Effector CD8-positive, alpha-beta T cell (primary cell): ENCODE measurements at places on chromosomes 2 and 18.

- no peak for DNase-seq
Observed at GRCh38 chr18:48724939-48725338, 186.1 kb downstream of the CTIF start.

GRCh38 chr2:181627545-181627944, 29.4 kb downstream of the CERKL start:
- no peak for DNase-seq

DNA sequence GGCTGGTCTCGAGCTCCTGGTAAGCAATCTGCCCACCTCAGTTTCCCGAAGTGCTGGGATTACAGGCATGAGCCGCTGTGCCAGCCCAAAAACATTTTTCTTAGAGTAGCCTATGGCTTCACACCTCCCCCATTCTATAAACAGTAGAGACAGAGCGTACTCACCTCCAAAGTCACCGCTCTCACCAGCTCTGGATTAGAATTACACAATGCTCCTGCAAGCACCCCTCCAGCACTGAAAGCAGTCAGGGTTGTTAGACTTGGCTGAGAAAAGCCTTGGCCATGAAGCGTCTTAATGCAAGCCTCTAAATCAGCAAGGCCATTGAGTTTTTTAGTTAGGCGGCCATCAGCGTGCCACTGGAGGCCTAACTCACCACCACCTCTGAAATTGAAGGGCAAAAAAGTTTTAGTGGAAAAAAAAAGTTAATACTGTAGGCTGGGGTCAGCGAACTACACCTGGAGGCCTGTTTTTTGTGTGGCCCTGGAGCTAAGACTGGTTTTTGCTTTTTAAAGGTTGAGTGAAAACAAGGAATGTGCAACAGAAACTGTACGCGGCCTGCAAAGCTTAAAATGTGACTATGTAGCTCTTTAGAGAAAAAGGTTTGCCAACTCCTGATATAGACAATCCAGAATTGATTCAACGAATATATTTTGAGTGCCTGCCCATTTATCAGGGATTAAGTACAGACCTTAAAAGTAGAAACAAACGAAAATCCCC, 34.6 kb downstream of the PREPL start:
- DNase-seq: no peak

GRCh38 chr2:104430359-104430740, 423.6 kb upstream of the POU3F3 start:
- no peak for DNase-seq

- DNase-seq: no peak
Observed at GRCh38 chr2:58055033-58055786, 8.6 kb downstream of the VRK2 start.

- no peak for DNase-seq
Observed at GRCh38 chr2:226581661-226582060, 218.0 kb downstream of the IRS1 start.

DNA sequence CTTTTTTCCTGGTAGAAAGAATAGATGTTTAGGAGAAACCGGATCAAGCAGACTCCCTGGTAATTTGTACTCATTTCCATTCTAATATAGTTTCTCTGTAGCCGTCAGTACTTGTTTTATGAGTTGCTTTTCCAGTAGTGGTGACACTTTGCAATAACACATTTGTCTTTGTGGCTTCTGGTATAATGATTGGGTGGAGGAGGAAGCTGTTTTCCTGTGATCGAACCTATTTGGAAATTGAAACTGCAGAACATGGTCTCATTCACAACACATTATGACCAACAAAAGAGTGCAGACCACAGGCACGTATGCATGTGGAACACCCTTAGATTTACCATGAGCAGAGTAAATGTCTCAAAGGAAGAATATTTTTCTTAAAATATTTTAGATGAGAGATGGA, 7.6 kb upstream of the SERPINB12 start:
- no peak for DNase-seq

- DNase-seq: no peak
Observed at GRCh38 chr2:102239344-102239743, 52.5 kb downstream of the IL1RL2 start.

GRCh38 chr2:113127646-113128570, 510 bp downstream of the IL1RN start:
- no peak for DNase-seq

DNA sequence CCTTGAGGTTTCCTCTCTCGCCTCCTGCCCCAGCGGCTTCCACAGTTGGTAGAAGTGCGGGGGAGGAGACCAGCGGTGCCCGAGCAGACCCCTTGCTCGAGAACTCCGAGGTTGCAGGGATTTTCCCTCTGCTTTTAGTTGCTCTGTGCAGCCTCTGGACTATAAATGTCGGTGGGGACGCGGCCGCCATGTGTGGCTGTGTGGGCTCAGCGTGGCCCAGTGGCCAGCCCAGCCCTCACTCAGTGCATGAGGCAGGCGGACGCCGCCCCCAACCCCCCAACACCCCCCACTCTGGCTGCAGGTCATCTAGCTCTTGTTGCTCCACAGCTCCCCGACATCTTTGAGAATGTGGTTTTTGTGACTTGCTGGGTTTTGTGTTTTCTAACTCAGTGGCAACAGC, 15.3 kb upstream of the D2HGDH start:
- DNase-seq: no peak

- no peak for DNase-seq
Observed at GRCh38 chr2:183458460-183458859, 334.2 kb downstream of the NUP35 start.

- DNase-seq: no peak
Observed at GRCh38 chr2:9767656-9768281, 75.5 kb upstream of the TAF1B start.

DNA sequence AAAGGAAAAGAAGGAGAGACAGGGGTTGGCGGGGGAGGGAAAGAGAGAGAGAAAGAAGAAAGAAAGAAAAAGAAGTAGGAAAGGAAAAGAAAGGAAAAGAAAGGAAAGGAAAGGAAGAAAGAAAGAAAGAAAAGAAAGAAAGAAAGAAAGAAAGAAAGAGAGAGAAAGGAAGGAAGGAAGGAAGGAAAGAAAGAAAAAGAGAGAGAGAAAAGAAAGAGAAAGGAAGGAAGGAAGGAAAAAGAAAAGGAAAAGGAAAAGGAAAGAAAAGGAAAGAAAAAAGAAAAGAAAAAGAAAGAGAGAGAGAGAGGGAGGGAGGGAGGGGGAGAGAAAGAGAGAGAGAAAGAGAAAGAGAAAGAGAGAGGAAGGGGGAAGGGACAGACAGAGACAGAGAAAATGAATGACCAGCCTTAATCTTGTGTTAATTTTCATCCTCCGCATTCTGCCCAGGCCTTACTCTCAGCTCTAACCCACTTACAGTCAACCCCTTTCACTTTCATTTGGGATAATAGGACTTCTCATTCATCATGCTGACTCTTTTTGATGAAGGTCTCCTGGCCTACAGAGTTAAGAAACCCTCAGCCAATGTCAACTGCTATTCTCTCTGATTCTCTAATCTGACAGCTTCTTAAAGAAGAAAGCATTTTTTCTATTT, 207.3 kb downstream of the SUCLG1 start:
- DNase-seq: no peak

DNA sequence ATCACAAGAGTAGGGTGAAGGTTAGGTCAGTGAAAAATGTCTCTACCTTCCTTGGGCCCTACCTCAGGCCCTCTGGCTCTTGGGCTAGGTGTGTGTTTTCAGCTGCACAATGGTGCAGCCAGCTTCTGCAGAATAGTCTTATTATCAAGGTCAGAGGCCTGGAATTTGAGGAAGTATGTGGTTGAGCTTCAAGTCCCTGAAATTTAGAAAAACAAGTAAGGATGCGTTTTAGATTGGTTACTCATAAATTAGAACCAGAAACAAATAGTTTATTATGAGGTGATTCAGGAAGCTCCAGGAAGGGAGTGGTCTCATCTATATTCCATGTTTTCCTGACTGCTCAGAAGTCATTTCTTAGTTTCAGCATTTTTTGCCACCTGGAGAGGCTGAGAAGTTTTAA, 204.2 kb upstream of the CELF4 start:
- no peak for DNase-seq

DNA sequence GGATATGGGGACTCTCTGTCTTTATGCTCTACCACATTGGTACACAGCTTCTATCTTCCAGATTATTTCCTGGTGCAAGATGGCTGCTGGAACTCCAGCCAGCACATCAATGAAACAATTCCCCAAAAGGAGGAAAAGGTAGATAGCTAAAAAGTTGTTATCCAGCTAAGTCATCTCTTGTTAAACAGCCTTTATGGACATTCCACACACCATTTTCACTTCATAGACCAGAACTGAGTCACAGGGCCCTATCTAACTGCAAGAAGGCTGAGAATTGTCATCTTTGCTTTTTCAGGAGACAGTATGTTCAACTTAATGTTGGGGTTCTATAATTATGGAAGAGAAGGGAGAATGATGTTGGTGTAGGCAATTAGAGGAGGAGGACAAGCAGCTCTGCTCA, 133.3 kb upstream of the NOSTRIN start:
- no peak for DNase-seq

GRCh38 chr18:48814490-48815178, 136.1 kb downstream of the SMAD7 start:
- DNase-seq: no peak

DNA sequence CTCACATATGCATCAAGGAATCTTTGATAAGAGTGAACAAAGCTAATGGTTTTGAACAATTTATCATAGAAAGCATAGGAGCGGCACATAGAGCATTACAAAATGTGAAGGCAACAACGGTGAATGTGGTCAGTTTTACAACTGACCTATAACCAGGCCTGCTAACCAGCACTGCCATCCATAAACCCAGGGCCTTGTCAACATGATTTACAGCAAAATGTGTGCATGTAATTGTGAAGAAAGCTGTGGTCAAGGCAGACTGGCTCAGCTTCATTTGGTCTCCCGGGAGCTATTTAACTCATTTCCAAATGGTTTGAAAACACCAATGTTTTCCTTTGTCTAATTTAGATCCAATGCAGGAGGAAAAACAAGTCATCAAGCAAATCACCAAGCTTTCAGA, 119.8 kb downstream of the DHRS9 start:
- DNase-seq: no peak

DNA sequence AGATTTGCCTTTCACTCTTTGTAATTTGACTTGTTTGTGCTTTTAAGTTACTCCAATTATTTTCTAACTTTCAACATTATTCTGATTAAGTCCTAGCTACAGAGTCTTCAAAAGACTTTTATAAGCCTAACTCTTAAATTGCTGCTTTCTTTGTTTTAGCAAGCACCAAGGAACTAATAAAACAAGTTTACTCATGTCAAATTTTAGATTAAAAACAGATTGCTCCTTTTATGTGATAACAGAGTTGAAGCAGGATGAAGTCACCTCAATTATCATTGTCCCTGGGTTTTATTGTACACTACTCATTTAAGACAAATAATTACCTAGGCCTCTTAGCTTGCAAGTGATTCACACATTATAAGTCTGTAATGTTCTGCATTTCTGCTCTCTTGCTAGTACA, 678.4 kb downstream of the ERBB4 start:
- no peak for DNase-seq

DNA sequence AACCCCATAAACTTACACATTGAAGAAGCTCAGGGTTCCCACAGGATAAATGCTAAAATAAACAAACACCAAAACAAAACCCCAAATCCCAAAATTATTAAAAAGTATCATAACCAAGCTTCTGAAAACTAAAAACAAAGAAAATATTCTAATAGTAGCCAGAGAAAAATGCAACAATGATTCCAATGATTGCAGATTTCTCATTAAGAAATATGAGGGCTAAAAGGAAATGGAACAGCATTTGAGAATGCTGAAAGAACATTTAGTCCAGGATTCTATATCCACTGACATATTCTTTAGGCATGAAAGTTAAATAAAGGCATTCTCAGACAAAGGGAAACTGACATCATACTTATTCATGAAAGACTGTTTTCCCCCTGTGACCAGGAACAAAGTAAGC, 212.4 kb downstream of the SLC4A10 start:
- DNase-seq: no peak

DNA sequence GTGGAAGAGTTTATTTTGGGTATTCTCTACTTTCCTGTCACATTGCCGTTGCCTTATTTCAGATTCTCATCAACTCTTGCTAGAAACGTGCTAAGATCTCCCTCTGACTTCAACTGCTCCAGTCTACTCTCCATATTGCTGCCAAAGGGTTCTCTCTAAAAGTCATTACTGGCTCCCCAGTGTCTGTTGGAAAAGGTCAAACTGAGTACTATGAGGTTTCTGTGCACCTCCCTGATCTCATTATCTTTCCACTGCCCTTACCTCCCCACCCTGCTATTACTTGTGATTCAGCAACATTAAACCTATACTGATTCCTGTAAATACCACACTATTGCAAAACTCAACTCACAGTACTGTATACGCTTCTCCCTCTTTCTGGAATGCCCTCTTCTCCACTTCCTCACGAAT, 1.9 kb upstream of the KRCC1 start:
- DNase-seq: no peak
